ENCODE measurements at places on chromosomes 7 and 10. TPM values are rescaled to one million over a fixed set of nuclear protein-coding genes. Genes with fewer than 3 reads are reported as not detected.

- peaks cover 5% of the 10 kb centered on the region for H3K36me3 ChIP-seq
- no peak overlapping the region for H3K4me3 ChIP-seq
- no peak overlapping the region for H3K27ac ChIP-seq
- DNase-seq, result no peak
- no peaks in the 10 kb centered on the region for H3K4me1 ChIP-seq
These were observed 53.0 kb downstream of the CROT start for GRCh38 chr7:87398446-87398845.

The NPFFR1 gene
- not detected for total RNA-seq

The GIMAP2 gene
- not detected for total RNA-seq

The ADRB1 gene
- total RNA-seq, result 0.13 TPM

The MMP21 gene
- not detected for total RNA-seq

DNA sequence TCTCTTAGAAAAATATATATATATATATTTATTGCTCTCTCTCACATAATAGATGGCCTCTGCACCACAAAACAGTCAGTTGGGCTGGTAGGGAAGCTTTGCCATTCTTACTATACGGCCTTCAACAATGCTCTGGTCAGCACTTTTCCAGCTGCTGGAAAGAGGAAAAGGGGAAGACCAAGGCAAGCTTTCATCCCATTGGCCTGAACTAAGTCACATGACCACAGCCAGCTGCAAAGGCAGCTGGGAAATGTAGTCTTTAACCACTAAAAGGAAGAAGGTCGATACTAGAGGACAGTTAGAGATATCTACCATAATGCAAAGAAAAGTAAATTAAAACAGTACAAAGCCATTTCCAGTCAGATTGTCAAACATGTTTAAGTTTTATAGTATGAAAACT, 58.4 kb upstream of the MACROH2A2 start:
- DNase-seq, result peak; percentile 46
- H3K36me3 ChIP-seq, result peaks cover 6% of the 10 kb centered on the region
- no peaks in the 10 kb centered on the region for H3K4me1 ChIP-seq
- no peak overlapping the region for H3K4me3 ChIP-seq
- H3K27me3 ChIP-seq, result no peaks in the 10 kb centered on the region

GRCh38 chr7:128215281-128215680, 25.8 kb upstream of the LEP start:
- H3K36me3 ChIP-seq, result no peaks in the 10 kb centered on the region
- no peak for DNase-seq

GRCh38 chr7:1579481-1580421, 9.9 kb upstream of the PSMG3 start:
- H3K4me3 ChIP-seq, result peak overlapping the region; percentile 47
- peaks cover 8% of the 10 kb centered on the region for H3K4me1 ChIP-seq
- no peak overlapping the region for H3K27ac ChIP-seq
- DNase-seq, result peak; percentile 94
- H3K36me3 ChIP-seq, result peaks cover 12% of the 10 kb centered on the region

DNA sequence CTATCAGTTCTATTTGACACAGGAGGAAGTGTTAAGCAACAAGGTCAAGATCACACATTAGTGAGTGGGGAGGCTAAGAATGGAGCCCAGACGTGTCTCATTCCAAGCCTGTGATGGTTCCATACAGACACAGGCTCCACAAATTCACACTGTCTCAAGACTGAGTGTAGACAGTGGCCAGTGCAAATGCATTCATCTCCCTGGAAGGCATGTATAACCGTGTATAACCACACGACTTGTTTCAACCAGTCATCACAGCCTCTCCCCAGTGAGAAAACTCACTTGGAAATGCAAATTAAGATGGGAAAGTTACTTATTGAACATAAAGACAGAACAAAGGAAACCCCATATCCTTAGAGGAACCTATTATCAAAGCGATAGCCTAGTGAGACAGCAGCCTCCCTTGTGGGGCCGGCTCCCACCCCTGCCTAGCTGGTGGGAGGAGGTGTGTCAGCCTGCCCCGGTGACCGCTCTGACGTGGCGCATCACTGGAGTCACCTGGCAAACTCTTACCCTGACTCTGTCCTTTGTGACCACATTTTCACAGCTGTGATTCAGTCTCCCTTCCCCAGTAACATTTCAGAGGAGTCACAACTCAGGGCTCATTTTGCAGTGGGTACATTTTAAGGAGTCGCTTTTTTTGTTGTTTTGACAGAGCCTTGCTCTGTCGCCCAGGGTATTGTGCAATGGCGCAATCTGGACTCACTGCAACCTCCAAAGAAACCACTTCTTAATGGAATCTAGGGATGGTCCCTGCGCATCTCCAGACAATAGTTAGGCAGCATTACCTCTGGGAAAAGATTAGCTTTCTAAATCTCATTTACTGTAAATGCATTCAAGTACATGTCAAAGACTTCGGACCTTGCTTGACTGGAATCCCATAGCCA, 126.6 kb upstream of the PARD3 start:
- peaks cover 4% of the 10 kb centered on the region for H3K4me1 ChIP-seq
- H3K27ac ChIP-seq, result no peak overlapping the region

The MORN4 gene
- 11.9 TPM for total RNA-seq

- H3K36me3 ChIP-seq, result peaks cover 10% of the 10 kb centered on the region
- H3K27ac ChIP-seq, result no peak overlapping the region
- no peaks in the 10 kb centered on the region for H3K4me1 ChIP-seq
These were observed 75.3 kb downstream of the ZNF92 start for GRCh38 chr7:65448816-65449504.

The NACAD gene
- 6.4 TPM for total RNA-seq

DNA sequence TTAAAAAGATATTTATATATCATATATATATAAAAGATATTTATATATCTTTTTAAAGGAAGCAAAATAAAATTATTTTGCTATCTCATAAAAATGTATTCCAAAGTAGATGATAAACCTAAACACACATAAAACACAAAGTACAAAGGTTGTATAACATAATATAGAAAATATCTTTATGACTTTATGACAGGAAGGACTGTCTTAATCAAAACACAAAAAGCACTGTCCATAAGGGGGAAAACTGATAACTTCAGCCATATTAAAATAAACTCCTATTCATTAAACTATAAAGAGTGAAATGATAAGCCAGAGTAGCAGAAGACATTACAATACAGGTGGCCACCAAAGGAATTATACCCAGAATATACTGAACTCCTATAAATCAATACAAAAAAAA, 34.8 kb downstream of the KDM7A start:
- no peaks in the 10 kb centered on the region for H3K27me3 ChIP-seq
- no peaks in the 10 kb centered on the region for H3K36me3 ChIP-seq
- no peaks in the 10 kb centered on the region for H3K4me1 ChIP-seq
- DNase-seq, result no peak
- H3K27ac ChIP-seq, result no peak overlapping the region

- H3K27ac ChIP-seq, result no peak overlapping the region
- peak; percentile 81 for DNase-seq
- no peaks in the 10 kb centered on the region for H3K36me3 ChIP-seq
- H3K27me3 ChIP-seq, result no peaks in the 10 kb centered on the region
- no peak overlapping the region for H3K4me3 ChIP-seq
- H3K4me1 ChIP-seq, result peaks cover 3% of the 10 kb centered on the region
These were observed 33.1 kb upstream of the NEUROD6 start for GRCh38 chr7:31373337-31374289.

The EPO gene
- total RNA-seq, result 0.44 TPM

DNA sequence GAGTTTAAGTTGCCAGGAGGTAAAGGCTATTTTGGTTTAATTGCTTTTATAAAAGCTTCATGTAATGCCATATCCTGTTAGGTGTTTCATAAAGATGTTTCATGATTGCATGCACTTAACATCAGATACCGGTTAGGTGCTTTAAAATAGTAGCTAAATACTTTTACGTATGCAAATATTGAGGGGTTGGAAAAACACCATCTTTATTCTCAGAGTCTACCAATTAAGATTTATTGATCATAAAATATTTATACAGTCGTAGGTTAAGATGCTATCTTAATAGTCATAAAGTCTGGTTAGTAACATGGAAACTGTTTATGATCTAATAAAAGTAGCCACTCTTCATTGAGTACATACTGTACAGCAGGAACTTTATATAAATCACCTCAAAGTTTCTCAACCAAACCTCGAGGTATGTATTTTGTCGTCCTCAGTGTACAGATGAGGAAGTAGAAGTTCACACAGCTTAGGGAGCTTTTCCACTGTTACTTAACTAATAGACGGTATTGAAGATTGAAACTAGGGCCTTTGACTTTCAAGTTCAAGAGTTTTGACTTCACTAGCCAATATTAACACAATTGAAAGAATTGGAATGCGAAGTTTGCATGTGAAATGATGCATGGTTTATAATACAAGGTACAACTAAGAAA, 897.1 kb downstream of the GATA3 start:
- H3K27ac ChIP-seq, result no peak overlapping the region
- H3K4me3 ChIP-seq, result no peak overlapping the region
- H3K36me3 ChIP-seq, result no peaks in the 10 kb centered on the region
- no peaks in the 10 kb centered on the region for H3K4me1 ChIP-seq
- no peak for DNase-seq
- H3K27me3 ChIP-seq, result no peaks in the 10 kb centered on the region

DNA sequence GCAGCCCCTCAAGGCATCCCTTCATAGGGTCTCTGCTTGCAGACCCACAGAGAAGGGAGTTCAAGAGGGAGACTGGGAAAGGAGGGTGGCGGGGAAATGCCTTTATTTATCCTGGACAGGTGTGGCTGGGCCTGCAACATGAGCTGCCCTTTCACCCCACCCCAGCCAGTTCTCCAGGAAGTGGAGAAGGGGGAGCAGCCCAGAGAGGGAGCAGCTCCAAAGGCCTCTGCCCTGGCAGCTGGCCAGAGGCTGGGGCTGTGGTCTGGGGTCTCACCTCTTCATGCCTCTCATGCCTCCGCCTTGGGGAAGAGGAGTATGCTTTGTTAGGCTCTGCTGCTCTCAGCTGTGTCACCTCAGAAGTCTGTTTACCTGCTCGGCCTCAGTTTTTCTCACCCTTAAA, 3.1 kb downstream of the LDB3 start:
- H3K27me3 ChIP-seq, result no peaks in the 10 kb centered on the region
- H3K36me3 ChIP-seq, result no peaks in the 10 kb centered on the region
- H3K4me3 ChIP-seq, result no peak overlapping the region
- no peak for DNase-seq
- no peak overlapping the region for H3K27ac ChIP-seq
- no peaks in the 10 kb centered on the region for H3K4me1 ChIP-seq

The CPVL gene
- 28.0 TPM for total RNA-seq

The FZD1 gene
- 0.61 TPM for total RNA-seq

The TMEM130 gene
- total RNA-seq, result 1.7 TPM

The MRC1 gene
- total RNA-seq, result not detected

All from H9 (cell line).